ENCODE measurements at places on chromosomes 13 and 19.

DNA sequence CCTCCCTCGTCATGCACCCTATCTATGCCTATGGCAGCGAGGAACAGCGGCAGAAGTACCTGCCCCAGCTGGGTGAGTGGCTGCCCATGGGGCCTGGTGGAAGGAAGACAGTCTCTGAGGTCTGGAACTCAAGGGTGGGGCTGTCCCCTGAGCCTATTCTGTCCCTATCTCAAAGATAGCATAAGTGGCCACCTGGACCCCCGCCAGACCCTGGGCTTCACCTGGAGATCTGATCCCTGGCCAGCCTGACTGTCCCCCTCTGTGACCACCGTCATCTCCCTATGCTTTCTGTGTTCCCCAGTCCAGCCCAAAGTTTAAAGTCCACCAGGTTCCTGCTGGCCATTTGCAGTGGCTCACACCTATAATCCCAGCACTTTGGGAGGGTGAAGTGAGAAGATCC, 2.6 kb downstream of the GCDH start:
- no peak for DNase-seq

DNA sequence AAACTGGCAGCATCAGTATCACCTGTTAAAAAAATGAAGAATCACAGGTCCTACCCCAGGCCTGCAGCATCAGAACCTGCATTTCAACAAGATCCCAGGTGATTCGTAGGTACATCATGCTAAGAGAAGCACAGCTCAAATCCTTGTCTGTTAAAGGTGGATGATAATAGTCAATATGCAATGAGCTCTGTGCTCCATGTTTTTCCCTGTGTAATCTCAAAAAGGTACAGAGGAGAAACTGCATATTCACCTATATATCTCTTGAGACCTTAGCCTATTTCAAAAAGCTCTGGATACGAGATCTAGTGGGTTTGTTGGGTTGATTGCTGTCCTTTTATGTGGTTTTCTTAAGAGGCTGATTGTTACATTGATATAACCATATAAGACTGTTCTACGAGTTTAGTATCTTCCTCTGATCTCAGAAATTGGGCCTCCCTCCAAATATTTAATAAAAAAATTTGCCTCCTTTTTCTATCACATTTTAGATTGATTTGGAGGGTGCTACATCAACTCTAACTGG, 148.9 kb downstream of the DCT start:
- no peak for DNase-seq

DNA sequence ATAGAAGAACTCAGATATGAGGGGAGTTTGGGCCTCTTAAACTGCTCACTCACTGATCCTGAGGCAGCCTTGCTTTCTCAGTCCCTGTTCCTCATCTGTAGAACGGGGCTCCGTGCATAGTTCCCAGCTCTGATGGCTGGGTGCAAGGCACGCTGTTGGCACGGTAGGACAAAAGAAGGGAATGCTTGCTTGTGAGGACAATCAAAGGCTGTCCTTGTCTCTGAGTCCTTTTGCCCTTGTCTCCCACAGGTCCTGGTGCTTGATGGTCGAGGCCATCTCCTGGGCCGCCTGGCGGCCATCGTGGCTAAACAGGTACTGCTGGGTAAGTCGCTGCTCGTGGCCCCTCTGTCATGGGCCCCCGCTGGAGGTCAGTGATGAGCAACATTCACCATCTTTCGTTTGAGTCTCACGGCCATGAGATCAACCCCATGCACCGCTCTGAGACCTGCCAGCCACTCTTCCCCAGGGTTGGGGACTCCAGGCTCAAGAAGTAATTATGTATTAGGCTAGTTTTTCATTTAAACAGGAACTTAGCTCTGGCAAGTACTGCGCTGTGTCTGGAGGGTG, 2.3 kb downstream of the RPL13A start:
- DNase-seq, result no peak

DNA sequence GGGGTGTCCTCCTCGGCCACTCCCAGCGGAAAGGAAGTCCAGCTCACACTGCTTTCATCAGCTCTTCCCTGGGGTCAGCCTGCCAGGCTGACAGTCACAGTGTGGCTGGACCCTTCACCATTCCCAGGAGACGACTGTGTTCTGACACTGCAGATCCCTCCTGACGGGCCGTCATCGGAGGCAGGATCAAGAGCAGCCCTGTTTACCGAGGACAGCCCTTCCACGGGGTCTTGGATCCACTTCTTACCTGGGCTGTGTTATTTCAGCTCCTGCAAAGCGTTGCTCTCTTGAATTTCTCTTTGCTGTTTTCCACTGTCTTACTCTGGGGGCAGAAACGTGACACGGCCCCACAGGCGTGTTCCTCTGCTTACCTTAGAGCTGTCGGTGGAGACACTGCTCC, 149.9 kb upstream of the SOX1 start:
- DNase-seq, result no peak

- no peak for DNase-seq
Measured at GRCh38 chr19:48608798-48609263, 2.3 kb downstream of the SPACA4 start.

DNA sequence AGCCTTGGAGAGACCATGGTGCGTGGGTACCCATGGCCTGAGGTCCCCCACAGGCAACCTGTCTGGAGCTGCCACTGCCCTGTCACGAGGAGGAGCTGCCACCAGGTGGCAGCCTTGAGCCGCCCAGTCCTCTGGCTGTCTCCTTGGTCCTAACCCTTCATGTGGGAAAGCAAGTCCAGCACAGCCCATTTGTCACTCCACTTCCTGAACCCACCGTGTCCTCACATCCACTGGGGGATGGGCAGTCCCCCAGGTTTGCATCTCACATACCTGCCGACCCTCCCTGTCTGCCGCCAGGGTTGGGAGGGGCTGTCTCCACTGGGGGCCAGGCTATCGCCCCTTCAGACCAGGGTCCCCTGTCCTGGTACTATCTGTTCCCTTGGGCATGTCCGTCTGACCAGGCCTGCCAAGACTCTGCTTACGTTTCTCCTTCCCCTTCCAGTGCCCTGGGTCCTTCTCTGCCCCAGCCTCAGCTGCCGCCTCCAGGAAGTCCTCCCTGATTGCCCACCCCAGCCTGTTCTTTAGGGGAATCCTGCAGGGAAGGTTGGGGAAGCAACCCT, 4.5 kb downstream of the FAM174C start:
- peak; percentile 66 for DNase-seq

DNA sequence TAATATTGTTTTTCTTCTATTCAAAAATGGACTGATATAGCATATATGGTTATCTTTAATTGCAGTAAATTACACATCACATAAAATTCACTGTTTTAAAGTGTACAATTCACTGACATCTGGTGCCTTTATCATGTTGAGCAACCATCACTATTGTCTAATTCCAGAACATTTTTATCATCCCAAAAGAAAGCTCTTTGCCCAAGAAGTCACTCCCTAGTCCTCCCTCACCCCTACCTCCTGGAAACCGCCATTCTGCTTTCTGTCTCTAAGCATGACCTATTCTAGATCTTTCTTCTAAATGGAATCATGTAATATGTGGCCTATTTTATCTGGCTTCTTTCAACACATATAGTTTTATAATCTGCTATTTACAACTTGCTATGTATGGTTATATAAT, 525.6 kb downstream of the DCT start:
- DNase-seq, result no peak

GRCh38 chr19:8004723-8005513, 523 bp downstream of the ELAVL1 start:
- DNase-seq, result peak; percentile 6

DNA sequence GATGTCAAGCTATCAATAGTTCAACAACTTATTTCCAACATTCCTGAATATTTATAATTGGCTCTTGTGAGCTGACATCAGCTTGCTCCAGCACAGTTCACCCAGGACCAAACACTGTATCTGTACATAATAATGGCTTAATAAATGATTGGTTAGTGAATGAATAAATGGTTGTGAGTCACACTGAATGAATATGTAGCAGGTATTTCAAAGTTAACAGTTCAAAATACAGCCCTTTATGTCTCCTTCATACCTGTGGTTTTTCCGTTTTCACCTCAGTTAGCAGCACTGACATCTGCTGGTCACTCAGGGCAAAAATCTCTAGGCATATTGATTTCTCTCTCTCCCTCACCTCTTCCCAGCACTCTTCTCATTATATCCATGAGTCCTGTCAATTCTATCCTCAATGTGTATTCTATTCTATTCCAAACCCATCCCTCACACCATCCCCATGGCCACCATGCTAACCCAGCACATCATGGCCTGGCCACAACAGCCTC, 76.3 kb downstream of the PEG3 start:
- DNase-seq, result no peak

DNA sequence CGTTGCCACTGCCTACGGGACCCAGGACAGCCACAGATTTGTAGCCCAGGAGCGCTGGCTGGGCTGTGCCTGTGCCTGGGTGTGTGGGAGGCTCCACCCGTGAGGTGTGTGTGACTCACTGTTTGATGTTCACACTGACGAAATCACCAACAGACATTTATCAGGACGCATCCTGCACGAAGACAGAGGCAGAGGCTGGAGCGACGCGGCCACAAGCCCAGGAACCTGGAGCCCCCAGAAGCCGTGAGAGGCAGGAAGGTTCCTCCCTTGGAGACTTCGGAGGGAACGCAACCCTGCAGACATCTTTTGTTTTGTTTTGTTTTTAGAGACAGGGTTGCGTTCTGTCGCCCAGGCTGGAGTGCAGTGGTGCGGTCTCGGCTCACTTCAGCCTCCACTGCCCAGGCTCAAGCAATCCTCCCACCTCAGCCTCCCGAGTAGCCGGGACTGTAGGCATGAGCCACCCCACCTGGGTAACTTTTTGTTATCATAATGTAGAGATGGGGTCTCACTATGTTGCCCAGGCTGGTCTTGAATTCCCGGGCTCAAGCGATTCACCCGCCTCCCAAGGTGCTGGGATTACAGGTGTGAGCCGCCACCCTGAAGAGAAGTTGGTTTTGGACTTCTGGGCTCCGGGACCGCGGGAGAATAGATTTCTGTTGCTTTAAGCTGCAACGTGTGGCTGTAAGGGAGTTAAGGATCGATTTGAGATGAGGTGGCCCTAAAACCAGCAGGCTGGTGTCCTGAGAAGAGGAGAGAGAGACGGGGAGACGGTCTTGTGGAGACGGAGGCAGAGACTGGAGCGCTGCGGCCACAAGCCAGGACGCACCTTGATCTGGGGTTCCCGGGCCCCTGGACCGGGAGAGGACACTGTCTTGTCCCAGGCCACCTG, 24.9 kb upstream of the WDR18 start:
- DNase-seq, result peak; percentile 31

DNA sequence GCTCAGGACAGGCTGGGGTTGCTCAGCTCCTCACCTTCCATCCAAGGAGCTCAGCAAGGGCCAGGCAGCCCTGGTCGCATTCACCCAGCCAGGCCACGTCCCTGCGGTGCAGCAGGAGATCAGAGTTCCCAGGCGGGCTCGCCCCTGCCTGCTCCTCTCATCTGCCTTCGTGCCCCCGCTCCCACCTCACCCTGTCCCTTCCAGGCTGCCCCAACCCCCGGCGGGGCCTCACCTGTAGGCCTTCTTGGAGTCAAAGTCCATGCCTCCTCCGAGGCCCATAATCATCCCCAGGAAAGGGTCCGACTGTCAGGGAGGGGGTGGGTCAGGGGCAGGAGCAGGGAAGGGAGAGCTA, 1.3 kb upstream of the RINL start:
- no peak for DNase-seq

DNA sequence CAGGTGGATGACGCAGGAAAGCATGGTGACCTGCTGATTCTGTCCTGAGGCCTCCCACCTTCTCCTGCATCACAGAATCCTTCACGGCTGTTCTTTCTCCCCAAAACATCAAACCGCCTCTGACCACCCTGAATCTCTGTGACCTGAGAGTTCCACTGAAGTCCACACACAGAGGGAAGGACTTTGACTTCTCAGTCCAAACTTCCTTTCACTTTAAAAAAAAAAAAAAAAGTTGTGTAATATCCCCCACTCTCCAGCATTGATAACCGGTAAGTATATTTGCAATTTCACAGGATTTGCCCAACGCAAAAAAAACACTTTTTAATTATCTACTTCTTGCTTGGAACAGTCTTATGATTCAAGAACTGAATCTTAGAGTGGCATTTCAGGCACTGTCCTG, 259.5 kb upstream of the IRS2 start:
- no peak for DNase-seq

DNA sequence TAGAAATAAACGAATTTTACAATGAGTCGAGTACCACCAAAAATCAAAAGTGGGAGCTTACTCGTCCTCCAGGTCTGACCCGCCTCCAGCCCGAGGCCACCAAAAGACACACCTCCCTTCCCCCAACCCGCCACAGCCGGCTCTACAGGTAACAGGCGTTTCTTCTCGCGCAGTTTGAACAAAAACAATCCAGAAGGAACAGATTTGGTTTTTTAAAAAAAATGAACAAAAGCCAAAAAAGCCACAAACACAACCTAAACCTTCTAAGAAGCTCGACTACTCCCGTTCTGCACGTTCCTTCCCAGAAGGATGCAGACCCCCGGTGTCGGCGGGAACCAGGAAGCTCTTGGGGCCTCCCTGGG, 671 bp downstream of the ZDHHC20 start:
- peak; percentile 52 for DNase-seq

DNA sequence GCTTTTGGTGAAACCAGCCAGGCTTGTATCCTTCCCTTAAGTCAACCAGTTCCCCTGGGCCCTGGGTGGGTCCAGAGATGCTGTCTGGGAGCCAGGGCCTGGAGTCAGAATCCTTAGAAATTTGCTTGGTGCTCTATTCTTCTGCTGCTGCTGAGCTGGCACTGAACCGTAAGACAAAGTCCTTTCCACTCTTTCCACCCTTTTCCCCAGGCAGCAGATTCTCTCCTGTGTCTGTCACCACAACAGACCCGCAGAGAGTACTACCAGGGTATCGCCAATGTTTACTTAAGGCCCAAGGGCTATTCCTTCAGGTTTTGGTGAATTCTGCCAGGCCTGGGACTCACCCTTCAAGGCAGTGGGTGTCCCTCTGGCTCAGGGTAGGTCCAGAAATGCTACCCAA, 12.2 kb downstream of the IFT88 start:
- DNase-seq, result no peak

DNA sequence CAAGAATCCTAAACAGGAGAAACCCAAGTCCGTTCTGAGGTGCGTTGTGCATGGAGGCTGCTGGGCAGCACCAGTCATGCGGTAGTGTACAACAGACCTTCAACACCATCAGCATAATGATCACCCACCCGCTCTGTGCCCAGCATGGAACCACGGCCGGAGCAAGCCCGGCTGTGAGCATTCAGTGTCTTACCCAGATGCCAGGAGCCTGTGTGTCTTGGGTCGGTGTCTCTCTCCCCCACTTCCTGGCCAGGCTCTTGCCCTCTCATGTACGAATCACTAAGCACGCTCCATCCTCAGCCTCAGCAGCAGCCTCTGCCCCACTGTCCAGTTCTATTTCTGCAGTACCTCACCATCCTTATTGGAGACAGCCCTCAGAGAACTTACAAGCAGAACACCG, 231.6 kb upstream of the IRS2 start:
- no peak for DNase-seq

GRCh38 chr13:37869756-37870488, at the start of gene TRPC4:
Gene TRPC4 (minus strand): TSS chr13:37869772. CDS start chr13:37783333, 86,439 bp downstream.
- no peak for DNase-seq

- no peak for DNase-seq
Measured at GRCh38 chr19:47398707-47399597, 20.4 kb downstream of the MEIS3 start.

GRCh38 chr19:2048104-2048958, 2.7 kb downstream of the MKNK2 start:
- no peak for DNase-seq

- DNase-seq, result no peak
Measured at GRCh38 chr13:51341791-51342190, 2.3 kb downstream of the SERPINE3 start.

- DNase-seq, result peak; percentile 53
Measured at GRCh38 chr19:35718345-35719041, 690 bp downstream of the KMT2B start.

Measured in stimulated activated CD8-positive, alpha-beta memory T cell treated with anti-CD3 and anti-CD28 coated beads, Interleukin-4, amount 100 ng/mL, for 24 hours (primary cell).